Dermis blood vessel endothelial cell (primary cell): ENCODE measurements at places on chromosomes 4 and X.

DNA sequence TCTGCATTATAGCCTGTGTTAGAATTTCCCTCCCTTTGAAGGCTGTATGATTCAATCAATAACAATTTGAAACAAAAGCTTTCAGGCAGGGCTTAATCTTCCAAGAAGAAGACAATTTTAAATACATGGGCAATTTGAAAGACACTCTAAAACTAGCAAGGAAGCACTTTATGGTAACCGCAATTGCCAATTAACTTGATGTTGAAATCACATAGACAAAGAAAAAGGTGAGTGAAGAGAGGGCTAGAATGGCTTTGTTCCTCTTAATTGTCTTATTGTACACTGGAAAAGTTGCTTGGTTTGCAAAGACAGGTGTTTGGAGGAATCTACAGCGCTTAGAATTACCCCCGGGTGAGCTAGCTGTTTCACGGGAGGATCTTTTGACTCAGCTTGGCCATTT lies 74.4 kb upstream of the PRKX start:
- DNase-seq = no peak

DNA sequence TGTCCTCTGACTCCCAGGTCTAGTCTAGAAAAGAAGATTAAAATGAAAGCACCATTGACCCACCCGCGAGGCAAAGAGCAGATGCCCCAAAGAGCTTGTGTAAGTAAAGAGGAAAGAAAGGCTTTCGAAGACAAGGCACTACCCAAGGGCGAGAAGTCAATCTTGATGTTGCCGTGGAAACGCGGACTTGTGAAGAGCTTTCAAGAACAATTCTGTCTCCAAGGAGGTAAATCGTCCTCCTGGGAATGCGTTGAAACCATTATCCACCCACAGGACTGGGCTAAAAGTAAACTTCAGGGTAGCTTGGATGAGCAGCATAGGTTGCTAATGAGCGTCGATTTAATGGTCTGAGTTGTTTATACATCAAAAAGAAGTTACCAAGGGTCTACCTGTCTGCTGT lies 189.3 kb downstream of the DHRSX start:
- DNase-seq = no peak

GRCh38 chrX:30572004-30572403 lies 5.6 kb downstream of the TASL start:
- DNase-seq = no peak

GRCh38 chrX:115898382-115899001 lies 272.1 kb upstream of the AGTR2 start:
- DNase-seq = no peak

GRCh38 chrX:154602226-154602625 lies 16.9 kb downstream of the CTAG1B start:
- DNase-seq = no peak

DNA sequence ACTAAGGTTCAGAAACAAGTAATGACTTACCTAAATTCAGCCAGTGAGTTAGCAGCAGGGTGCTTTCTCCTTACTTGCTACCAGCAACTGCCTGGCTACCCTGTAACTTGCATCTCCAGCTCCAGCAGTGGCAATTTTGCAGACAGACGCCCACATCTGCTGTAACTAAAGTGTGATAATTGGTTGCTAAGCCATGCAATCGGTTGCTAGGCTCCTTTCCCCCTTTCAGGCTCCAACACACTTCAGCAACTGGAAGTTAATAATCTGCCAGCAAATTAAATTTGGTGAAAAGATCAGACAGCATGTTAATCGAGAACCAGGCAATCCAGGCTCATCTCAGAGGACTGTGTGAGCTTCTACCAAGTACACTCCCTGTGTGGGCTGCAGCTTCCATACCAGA lies 24.2 kb upstream of the ARHGEF9 start:
- no peak for DNase-seq
